Activated T-helper 2 cell treated with anti-CD3 and anti-CD28 coated beads, Interferon-gamma antibody, Interleukin-2, Interleukin-4, amounts not matched to agents 10 μg/mL and 5 μg/mL and 100 μg/mL, durations not matched to agents 14 hours and 24 hours and 36 hours (primary cell): ENCODE measurements at places on chromosomes 7 and 10. TPM values are rescaled to one million over a fixed set of nuclear protein-coding genes. Genes with fewer than 3 reads are reported as not detected.
A peak's percentile ranks its signal among the peaks of the same experiment; 100 is the strongest.

FKBP9 gene
- 3.0 and 3.5 TPM in 2 replicates for total RNA-seq

GRCh38 chr10:78518224-78518623 lies 484.6 kb downstream of the RPS24 start:
- no peak for DNase-seq

FZD8 gene
- total RNA-seq = 1.0 and 1.1 TPM in 2 replicates

GRID1 gene
- not detected in 2 replicates for total RNA-seq

- no peak for DNase-seq
Measured at GRCh38 chr10:117455346-117455745, 80.1 kb upstream of the PDZD8 start.

DNA sequence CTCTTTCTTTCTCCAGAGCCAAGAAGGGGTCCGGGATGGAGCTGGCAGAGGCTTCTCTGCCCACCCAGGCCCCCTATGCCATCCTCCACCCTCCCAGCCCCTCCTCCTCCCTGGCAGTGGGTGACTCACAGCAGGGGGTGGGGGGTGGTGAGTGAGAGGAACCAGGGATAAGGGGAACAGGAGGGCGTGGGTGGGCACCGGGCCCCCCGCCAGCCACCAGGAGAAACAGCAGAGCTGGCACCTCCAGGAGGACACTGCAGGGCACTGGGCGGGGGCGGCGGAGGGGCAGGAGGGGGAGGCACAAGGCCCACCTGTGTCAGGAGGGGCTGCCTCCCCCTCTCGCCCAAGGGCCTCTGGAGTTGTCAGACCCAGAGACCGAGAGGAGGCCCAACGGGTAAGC lies 56.0 kb downstream of the CAMK2B start:
- no peak for DNase-seq

GRCh38 chr10:91290607-91291006 lies 70.1 kb downstream of the PCGF5 start:
- DNase-seq = no peak

DNA sequence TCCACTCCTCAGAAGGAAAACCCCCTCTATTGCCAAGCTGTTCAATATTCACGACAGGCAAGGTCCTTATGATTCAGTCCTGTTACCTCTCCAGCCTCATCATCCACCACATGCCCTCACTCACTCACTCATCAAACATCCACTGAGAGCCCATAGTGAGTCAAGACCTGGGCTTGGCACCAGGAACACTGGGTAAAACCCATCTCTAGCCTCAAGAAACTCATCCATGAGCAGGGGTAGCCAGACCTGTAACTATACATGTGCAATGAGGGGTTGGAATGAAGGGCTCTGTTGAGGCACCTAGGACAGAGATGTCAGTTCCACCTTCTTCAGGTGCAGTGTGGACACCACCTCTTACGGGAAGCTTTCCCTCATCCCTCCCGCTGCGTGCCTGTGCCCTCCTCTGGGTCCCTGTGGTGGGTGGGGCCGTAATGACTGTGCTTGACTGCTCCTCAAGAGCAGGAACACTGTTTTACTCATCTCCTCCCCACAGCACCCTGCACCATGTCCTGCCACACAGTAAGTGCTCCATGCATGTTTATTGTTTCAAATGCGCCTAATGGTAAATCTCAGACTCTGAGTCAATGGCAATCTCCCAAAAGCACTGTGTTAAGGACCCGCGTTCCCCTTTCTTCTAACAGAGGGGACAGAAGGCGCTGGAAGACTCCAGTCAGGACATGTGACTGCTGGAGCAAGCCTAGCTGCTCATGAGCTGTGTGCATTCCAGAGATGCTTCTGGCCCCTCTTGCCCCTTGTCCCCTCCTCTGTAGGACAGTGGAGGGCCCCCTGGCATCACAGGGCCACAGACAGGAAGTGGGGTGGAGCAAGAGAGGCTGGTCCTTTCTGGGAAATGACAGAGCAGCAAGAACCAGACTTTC lies 95.4 kb downstream of the HIPK2 start:
- no peak for DNase-seq

HHEX gene
- total RNA-seq = 0.32 and 0.46 TPM in 2 replicates

GRCh38 chr10:33248638-33249037 lies 85.8 kb downstream of the NRP1 start:
- peak; percentile 18 for DNase-seq

ELOVL3 gene
- not detected in 2 replicates for total RNA-seq

DNA sequence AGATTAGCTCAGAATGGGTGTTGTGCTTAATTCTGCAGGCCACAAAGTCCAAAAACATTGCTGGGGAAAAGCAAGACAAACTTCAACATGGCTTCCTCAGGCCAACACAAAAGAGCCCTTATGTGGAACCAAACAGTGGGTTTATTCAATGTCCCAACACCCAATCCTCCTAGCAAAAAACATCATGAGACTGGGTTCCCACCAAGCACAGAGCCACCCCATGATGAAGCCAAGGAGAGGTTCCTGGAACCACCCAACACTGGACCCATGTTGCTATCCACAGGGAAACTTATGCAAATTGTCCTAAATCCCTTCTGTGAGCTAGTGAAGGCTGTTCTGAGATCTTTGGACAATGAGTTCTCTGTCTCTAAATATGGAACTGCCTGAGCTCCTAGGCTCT lies 24.0 kb downstream of the SLC25A13 start:
- DNase-seq = no peak

GRCh38 chr10:22854935-22855421 lies 72.9 kb upstream of the ARMC3 start:
- DNase-seq = no peak

DNA sequence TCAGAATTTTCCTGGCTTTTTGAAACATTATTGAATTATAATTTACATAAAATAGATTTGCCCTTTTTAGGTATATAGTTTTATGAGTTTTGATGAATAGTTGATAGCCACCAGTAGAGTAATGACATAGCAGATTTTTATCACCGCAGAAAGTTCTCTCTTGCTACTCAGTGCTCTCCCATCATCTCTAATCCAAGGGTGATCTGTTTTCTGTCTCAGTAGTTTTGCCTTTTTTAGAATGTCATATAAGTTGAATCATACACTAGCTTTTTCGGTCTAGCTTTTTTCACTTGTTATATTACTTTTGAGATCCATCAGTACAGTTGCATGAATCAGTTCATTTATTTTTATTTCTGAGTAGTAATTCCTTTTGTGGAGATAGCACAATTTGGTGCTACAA lies 17.9 kb downstream of the RSBN1L start:
- DNase-seq = no peak

GPR146 gene
- total RNA-seq = 5.6 and 6.7 TPM in 2 replicates

DNA sequence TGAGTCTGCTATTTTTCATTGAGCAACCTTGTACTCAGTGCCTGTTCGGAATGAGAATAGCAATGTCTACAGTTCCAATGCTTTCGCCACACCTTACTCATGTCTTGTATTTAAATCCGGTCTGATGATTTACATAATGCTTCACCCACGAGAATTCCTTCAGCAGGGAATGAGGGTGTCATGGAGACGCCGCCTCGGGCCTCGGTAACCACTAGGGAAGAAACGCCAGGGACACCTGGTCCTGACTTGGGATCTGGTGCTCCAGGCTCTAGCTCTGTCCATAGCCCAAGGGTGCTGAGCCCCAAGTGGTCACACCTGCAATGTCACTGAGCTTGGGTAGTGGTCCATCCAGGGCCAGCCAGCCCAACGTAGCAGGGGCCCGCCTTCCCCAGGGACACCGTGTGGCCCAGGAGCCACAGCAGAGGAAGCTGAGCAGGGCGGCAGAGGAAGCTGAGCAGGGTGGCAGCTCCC lies 37.4 kb downstream of the PRKAG2 start:
- DNase-seq = no peak

DNA sequence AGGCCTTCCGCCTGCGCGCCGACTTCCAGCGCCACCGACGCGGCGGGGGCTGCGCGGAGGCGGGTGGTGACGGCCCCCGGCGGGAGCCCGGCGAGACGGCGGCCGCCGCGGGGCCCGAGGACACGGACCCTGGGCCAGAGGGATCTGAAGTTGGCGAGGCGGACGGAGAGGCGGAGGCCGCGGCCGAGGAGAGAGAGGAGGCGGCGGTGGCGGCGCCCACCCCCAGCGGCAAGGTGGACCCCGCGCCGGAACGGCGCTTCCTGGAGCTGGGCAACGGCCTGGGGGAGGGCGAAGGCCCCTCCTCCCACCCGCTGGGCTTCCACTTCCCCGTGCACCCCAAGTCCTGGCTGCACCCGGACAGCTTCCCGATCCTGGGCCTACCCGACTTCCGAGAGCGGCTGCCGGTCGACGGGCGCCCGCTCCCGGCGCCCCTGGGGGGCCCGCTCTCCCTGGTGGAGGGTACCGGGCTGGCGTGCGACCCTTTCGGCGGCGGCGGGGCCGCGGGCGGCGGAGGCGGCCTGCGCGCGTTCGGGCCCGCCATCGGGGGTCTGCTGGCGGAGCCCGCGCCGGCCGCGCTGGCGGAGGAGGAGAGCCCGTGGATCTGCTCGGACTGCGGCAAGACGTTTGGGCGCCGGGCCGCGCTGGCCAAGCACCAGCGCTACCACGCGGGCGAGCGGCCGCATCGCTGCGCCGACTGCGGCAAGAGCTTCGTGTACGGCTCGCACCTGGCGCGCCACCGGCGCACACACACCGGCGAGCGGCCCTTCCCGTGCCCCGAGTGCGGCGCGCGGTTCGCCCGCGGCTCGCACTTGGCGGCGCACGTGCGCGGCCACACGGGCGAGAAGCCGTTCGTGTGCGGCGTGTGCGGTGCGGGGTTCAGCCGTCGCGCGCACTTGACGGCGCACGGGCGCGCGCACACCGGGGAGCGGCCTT lies 16.2 kb downstream of the ZNF316 start:
- no peak for DNase-seq

DNA sequence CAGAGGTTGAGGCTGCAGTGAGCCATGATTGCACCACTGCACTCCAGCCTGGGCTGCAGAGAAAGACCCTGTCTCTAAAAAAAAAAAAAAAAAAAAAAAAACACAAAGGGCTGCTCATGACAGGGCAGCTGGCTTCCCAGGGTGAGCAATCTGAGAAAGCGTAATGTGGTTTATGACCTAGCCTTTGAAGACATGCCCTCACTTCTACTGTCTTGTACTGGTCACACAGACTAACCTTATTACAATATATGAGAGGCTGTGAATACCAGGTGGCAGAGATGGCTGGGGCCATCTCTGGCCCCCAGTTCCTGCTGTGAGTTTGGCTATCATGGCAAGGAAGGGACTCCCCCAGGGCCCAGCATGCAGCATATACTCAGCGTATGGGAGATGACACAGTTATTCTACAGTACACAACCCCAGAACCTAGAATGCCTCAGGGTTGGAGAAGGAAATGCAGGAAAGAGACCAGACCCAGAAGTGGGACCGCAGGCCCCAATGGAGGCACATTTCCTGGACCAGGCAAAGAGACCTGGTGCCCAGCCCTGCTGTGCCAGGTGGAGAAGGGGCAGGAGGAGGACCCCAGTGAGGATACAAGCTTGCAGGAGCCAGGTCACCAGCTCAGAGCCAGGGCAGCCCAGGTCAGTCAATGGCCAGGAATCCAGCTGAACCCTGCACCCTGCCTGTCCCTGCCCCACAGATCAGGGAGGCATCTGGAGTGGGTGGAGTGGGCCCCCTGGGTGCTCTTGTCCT lies 26.3 kb downstream of the NPTX2 start:
- DNase-seq = no peak

SPDYE2 gene
- total RNA-seq = not detected in 2 replicates

PNLIPRP3 gene
- not detected in 2 replicates for total RNA-seq

DNA sequence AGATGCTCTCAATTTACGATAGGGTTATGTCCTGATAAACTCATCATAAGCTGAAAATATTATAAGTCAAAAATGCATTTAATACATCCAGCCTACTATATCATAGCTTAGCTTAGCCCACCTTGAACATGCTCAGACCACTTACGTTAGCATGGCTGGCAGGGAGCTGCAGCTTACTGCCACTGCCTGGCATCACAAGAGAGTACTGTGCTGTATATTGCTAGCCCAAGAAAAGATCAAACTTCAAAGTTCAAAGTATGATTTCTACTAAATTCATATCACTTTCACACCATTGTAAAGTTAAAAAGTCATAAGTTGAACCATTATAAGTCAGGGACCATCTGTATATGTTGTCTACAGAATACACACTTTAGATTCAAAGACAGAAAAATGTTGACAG lies 91.6 kb downstream of the HYCC1 start:
- DNase-seq = no peak

DNA sequence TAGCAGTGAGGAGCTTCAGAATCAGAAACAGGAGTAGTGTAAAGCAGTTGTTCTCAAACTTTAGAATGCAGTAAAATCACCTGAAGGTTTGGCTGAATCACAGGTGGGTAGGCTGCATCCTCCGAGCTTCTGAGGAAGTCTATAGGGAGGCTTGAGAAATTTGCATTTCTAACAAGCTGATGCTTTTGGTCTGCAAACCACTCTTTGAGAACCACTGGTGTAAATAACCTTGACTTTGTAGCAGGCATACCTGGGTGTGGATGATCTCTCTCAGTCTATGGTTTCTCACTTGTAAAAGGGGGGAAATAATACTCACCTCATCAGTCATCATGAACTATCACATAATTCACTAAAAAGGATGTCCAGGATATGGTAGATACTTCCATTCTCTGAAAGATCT lies 118.1 kb downstream of the SRI start:
- no peak for DNase-seq

DNA sequence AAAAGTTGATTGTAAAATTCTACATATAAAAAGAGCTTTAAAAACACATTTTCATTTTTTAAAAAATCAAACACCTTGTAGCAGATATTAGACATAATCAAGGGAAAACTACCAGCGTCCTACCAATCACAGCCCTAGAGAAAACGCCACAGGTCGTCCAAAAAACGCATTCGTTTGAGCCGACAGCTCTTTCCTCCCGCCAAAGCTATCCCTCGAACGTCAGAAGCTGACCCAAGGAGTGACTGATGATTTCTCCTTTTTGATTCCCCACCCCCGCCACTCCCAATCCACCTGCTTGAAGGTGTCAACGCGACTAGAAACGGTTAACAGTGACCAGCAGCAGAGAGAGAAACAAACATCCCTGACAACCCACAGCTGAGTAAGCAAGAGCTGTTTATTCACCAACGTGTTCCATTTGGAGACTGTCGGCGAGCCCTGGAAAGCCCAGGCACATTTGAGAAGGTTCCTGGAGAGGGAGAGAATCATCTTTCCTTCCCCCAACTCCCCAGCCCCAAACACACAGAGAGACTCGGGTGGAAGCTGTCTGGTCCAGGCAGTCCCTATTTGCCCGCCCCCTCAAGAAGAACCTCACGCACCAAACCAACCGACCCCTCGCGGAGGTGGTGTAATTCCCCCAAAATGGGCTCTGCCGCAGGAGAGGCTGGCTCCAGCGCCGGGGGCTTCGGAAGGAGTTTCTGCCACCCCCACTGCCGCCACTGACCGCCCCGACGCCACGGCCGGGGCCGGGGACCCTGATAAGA lies 622 bp downstream of the CPEB3 start:
- DNase-seq = peak; percentile 26

DNA sequence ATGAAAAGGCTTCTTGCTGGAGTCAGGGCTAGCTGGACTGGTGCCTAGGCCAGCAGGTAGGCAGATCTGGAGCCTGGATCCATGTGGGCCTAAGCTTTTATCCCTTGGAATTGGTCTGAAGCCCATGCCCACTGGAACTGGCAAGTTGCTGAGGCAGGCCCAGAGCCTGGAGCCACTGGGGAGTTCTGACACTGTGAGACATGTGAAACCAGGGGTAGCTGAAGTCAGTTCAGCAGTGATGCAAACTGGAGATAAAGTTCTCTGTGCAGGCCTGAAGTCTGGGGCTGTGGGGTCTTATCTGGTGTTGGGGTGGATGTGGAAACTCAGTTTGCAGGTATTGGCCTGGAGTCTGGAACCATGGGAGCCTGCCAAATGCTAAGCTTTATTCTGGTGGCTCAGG lies 9.7 kb upstream of the THSD7A start:
- DNase-seq = no peak

SPDYE9 gene
- not detected in 2 replicates for total RNA-seq
